ENCODE measurements at places on chromosomes 2 and 18.
A peak's percentile ranks its signal among the peaks of the same experiment; 100 is the strongest.

GRCh38 chr2:9695941-9696340 is 65.1 kb upstream of the YWHAQ start:
- DNase-seq = no peak

- no peak for DNase-seq
Measured at GRCh38 chr18:32754508-32755263, 18.1 kb downstream of the KLHL14 start.

- no peak for DNase-seq
Measured at GRCh38 chr18:76497021-76497420, 2.0 kb upstream of the ZNF516 start.

GRCh38 chr2:239186516-239187357 is 214.1 kb downstream of the HDAC4 start:
- DNase-seq = no peak

DNA sequence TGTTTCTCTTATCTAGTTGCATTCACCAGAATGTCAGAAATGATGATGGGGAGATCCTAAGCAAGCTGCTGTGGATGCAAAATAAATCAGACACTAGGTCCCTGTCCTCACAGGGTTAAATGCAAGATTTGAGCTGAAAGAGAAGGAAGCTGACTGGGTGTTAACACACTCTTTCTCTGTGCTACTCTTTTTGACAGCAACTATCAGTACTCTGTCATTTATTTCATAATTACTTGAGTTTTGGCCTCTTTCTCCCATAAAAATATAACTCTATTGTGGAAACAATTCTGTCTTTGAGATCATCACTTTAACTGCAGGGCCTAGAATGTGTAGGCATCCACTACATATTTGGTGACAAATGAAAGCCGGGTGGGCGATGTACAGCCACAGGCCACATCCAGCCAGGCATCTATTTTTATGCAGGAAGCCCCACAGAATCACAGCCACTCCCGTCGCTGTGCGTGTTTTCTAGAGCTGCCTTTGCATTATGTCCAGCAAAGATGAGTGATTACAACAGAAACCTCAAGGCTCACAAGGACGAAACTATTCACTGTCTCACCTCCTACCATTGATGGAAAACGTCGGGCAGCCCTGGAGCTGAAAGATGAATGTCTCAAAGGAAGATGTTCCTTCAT is 849.0 kb downstream of the RNF144A start:
- DNase-seq = no peak

GRCh38 chr2:74584088-74584645 is 29.6 kb downstream of the DOK1 start:
- no peak for DNase-seq

DNA sequence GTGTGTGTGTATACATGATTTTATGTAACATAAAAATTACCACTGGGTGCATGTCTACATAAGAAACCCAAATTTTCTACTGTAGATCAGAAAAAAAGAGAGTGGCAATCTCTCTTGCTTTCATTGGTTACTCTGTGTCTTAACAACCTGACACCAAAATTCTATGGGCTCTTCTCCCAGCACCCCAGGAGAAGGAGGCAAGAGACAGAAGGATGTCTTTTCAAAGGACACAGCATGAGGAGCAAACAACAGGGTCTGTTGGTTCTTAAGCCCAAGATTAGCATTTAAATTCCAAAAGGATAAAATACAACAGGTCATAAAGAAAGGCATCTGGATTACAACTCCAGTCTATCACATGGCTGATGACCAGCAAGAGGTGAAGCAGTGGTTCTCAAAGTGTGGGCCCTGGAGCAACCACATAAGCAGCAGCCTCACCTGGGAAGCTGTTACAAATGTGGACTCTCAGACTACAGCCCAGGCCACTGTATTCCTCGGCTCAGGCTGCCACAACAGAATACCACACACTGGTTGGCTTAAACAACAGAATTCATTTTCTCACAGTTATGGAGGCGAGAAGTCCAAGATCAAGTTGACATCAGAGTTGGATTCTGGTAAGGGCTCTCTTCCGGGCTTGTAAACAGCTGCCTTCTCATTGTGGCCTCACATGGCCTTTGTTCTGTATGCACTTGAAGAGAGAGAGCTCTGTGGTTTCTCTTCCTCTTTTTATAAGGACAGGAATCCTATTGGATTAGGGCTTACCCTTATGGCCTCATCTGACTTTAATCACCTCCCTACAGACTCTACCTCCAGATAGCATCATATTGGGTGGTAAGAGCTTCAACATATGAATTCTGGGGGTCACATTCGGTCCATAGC is 79.8 kb upstream of the RNF152 start:
- no peak for DNase-seq

- DNase-seq = no peak
Measured at GRCh38 chr2:2085533-2085932, 245.5 kb downstream of the MYT1L start.

DNA sequence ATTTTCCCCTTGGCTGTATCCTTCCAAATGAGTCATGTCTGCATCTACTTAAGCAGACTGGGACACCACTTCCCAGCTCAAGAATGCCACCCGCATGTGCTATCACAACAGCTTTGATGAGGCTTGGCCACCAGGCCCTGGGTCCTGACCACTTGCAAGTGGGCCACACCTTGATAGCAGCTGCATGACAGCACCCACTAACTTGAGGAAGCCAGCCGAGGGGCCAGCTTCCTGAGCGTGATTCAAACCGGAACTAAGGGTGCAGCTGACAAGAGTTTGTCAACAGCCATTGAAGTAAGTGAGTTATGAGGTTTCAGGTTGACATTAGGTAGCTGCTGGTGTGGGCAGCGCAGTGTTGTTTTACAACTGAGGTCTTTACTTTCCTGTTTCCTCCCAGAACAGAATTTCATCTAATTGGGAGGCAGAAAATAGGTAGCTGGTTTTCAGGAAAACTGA is 54.4 kb downstream of the EPHA4 start:
- DNase-seq = peak; percentile 27

GRCh38 chr2:231250146-231250545 is 51.7 kb downstream of the ARMC9 start:
- no peak for DNase-seq

GRCh38 chr2:174797781-174798276 is 33.6 kb upstream of the CHRNA1 start:
- DNase-seq = no peak

DNA sequence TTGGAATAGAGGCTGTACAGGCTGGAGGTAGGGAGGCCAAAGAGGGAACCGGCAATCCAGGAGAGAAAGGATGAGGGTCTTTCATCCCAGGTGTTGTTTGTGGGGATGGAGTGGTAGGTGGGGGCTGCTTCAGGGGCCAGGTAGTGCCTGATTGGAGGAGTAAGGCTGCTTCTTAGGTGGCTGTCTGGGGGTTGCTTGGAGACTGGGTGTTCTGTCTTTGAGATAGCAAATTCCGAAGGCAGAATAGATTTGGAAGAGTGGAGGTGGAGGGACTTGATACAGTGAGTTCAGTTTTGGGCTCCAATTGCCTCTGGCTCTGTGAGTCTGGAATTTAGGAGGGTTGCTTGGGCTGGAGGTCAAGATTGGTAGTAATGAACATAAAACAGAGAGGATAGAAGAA is 5.9 kb downstream of the ZNF532 start:
- no peak for DNase-seq

- DNase-seq = no peak
Measured at GRCh38 chr2:128252501-128252900, 66.2 kb downstream of the HS6ST1 start.

DNA sequence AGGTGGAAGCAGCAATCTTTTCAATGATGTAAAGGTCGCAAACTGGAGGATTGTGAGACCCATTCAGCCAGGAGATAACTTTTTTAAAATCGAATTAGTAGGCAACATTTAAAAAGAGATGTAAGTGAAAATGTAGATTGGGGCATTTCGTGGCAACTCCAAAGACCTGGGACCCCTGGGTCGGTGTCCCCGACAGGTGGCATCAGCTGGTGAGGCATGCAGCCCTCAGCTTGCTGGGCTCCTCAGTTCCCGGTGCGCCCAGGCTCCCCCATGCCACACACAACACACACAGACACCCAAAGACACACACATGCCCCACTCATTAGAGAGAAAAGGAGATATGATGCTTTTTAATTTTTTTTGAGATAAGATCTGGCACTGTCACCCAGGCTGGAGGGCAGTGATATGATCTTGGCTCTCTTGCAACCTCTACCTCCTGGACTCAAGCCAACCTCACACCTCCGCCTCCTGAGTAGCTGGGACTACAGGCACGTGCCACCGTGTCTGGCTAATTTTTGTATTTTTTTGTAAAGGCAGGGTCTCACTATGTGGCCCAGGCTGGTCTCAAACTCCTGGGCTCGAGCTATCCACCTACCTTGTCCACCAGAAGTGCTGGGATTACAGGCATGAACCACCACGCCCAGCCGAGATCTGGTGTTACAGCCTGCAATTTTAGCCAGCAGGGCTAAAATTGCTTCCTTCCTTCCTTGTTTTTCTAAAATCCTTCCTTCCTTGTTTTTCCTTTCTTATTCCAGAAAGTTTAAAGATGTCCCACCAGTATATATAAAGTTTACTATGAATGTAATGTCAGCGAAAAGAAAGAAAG is 122.6 kb upstream of the EPAS1 start:
- DNase-seq = no peak

DNA sequence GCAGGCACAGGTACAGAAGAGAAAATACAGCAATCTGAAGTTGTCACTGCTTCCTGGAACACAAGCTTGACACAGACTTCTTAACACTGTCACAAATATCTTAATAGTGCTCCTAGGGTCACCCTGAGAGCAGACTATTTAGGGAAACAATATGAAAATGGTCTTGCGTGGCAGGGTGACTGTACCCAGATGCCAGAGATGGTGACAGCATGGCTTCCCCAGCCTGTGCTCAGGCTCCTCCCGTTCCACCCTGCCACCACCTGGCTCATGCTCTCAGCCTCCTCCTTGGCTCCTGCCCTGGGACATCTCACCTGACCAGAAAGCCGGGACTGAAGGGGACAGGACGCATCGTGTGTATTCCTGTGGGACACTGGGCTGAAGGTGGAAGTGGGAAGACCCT is 111.5 kb downstream of the RAPGEF4 start:
- no peak for DNase-seq

GRCh38 chr2:126837966-126838715 is 60.5 kb upstream of the TEX51 start:
- no peak for DNase-seq

- DNase-seq = no peak
Measured at GRCh38 chr2:210792000-210792399, 235.6 kb downstream of the CPS1 start.
